ENCODE measurements at places on chromosomes 2 and 18.
A peak's percentile ranks its signal among the peaks of the same experiment; 100 is the strongest.

GRCh38 chr18:49028091-49028490 is 77.3 kb upstream of the SMAD7 start:
- no peak for DNase-seq

DNA sequence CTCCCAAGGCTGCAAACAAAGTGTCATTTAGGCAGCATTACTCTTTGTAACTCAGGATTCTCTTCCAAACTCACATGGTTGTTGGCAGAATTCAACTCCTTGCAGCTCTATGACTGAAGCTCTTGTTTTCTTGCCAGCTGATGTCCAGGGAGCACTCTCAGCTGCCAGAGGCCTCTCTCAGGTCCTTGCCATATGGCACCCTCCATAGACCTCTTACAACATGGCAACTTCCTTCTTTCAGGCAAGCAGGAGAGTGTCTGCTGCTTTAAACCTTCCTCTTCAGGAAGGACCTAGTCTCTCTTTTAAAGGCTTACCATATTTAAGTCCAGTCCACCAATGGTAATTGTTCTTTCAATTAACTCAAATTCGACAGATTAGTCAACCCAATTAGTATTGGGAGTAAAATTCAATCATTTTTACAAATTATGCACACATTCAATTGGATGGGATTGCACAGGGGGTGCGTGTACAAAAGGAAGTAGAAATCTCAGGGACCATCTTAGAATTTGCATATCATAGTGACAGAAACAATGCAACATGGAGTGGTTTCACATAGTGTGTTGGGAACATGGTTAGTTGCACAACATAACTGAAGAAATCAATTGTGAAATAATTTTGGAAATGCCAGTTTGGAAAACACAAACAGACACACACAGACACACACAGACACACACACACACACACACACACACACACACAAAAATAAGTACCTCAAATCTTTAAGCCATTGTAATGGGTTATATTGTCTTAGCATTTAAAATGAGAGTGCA is 893.5 kb upstream of the ZEB2 start:
- no peak for DNase-seq

DNA sequence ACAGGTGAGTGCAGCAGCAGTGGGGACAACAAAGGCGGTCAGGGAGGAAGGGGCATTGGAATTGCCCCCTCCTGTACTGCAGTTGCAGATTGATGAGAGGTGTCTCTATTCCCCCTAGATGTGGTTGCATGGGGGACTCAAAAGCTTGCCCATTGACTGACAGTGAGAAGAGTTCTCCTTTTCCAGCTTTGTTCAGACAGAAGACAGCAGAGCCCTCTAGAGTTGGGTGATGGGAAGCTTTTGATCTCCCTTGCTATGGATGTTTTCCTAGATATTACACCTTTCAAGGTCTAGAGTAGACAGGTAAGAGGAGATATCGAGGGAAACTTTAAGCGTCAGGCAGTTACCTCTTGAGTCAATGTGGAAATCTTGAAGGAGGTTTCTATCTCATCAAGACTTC is 2.9 kb downstream of the PROKR1 start:
- peak; percentile 36 for DNase-seq

DNA sequence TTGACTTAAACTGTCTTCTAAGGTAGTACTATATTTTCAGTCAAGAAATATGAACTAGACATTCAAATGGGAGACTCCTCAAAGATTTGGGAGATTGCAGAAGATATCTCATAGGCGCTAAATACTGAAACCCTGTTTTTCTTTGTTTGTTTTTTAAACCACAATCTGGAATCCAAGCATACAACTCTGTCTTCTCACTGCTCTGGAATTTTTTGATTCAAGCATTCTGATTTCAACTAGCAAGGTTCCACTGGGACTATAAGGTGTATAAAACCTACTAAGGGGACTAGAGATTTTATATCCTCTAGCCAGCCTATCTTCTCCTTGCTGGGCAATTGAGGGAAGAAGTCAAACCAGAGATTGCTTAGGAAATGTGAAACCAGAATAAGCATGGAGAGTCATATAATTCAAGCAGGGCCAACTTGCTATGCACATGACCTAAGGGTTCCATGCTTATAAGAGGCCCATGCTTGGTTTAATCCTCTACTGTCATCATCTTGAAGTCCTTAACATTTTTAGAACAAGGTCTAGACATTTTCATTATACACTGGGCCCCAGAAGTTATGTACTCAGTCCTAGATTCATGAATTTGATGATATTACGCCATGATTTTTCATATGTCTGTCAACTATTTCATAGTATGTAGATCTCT is 405.5 kb downstream of the PARD3B start:
- DNase-seq = no peak

DNA sequence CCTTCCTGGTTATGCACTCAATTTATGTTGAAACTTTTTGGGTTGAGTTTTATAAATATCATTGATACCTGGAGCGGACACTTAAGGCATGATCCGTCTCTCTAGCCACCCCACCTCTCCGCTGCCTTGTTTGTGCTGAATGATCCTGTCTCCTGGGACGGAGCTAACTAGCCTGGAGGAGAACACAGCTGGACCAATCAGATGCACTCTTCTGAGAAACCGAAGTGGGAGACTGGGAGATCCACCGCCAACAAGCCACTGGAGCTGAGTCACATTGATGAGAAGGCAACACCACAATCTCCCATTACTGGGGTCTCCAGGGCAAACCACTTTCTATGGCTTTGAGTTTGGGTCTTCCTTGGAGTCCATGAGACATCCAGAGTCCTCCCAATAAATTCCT is 29.3 kb downstream of the CYP26B1 start:
- no peak for DNase-seq

DNA sequence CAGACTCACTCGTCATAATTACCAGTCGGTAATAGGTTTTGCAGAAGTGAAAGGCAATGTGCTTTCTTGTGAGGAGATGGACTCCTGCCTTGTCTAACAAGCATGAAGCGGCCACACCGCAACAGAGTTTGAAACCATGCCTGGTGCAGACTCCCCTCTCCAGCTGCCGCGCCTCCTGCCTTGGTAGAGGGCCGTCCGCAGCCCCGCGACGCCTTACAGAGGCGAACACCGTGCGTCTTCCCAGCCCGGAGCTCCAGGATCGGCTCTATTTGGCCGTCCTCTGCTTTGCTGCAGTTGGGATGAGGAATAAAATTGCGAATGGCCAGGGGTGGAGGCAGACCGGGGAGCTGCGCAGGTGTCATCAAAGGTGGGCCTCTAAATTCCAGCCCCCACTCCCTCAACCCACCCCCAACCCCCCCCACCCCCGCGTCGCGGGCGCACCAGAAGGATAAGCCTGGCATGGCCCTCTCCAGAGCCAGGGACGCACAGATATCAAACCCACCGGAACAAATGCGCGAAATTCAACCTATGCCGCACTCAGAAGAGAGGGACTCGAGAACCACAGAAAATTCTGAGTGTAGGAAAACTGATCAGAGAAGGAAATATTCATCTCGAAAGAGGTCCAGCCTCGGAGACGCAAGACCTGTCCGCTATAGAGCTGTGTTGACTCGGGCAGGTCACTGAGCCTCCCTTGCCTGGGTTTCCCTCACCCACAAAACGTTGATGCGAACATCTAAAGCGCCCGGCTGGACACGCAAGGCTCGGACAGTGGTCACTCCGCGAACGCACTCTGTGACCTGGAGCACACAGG is 1.1 kb downstream of the TRABD2A start:
- DNase-seq = no peak

DNA sequence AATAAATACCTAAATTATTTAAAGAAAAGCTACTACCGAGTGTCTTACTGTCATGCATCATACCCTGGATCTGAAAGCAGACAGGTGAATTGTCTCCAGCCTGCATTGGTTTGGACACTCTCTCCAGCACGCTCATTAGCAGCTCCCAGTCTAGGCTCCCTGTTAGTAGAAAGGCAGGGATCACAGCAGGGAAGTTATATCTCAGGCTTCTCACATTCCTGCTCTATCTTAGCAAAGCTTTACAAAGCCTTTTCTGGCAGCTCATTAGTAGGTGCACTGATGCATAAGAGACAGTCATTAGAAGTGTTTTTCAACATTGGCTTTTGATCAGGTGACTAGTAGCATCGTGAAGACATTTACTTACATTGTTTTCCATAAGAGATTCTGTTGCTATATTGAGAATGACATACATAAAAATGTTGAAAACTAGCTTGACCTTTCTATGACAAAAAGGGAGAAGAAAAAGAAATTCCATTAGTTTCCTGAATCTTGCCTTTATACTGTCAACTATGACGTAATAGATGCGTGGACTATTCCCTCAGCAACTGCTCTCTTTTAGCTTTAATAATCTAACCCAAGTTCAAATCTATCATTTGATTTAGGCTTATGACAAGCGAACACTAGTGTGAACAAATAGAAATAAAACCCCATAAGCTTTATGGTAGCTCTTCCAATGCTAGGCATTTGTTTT is 408.7 kb upstream of the KCNH7 start:
- no peak for DNase-seq

- DNase-seq = no peak
Measured at GRCh38 chr2:153294199-153294786, 184.3 kb downstream of the RPRM start.

- no peak for DNase-seq
Measured at GRCh38 chr2:38099099-38100028, 23.4 kb upstream of the CYP1B1 start.

DNA sequence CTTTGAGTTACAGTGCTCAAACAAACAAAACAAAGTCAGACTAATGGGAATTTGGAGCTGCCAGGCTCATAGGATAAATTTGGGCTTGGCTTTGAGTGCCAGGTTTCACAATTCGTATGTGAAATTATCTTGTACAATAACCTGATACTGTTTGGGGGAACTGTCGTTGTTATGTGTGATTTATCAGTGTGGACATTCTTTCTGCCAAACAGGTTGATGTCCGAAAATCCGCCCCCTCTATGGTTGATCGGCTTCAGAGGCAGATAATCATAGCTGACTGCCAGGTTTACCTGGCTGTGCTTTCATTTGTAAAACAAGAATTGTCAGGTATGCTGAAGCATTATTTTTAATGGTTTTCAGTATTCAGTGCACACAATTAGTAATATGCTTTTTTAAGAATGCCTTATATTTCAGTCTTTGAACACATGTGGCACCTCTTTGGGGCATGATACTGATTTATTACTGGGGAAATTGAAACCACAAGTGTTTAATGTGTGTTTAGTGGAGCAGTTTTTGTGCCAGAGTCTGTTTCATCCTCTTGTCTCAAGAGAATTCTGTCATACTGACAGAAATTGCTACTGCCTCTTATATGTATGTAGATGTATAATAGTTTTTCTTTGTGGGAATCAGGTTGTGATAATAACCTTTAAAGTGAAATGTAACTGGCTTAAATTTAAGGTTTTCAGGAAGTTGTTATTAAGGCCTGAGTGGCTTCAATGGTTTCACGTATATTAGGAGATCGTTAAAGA is 54.6 kb downstream of the TTC39C start:
- DNase-seq = no peak

DNA sequence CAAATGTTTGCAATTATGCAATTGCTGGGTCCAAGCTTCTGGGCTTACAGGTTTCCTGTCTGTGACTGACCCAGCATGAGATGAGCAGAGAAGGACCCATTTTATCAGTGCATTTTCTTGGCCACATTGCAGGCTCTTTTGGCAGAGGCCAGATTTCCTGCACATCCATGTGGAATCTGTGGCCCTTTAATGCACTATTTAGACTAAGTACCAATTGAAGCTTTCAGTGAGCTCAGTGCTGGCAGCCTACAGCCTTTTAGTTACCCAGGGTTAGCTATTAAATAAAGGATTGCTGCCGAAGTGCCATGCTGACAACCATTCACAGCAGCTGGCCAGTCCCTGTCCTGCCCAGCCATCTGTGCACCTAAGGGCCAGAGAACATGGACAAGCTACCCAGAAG is 165.0 kb downstream of the ANKRD30B start:
- no peak for DNase-seq

DNA sequence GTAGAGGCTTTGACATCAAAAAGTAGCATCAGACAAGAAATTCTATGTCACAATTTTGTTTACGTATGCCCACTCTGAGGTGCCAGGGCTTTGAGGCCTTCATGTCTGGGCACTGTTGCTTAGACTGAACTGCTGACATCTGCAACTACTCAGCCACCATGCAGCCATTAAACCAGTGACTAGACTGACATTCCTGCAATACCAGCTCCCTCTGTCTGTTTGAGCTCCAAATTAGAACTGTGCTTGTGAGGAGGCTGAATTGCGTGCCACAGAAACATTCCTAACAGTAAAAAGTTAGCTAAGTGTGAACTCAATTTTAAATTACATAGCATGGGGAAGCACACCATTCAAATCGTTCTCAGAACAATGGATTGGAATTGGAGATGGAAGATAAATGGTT is 163.2 kb downstream of the INSIG2 start:
- DNase-seq = no peak

DNA sequence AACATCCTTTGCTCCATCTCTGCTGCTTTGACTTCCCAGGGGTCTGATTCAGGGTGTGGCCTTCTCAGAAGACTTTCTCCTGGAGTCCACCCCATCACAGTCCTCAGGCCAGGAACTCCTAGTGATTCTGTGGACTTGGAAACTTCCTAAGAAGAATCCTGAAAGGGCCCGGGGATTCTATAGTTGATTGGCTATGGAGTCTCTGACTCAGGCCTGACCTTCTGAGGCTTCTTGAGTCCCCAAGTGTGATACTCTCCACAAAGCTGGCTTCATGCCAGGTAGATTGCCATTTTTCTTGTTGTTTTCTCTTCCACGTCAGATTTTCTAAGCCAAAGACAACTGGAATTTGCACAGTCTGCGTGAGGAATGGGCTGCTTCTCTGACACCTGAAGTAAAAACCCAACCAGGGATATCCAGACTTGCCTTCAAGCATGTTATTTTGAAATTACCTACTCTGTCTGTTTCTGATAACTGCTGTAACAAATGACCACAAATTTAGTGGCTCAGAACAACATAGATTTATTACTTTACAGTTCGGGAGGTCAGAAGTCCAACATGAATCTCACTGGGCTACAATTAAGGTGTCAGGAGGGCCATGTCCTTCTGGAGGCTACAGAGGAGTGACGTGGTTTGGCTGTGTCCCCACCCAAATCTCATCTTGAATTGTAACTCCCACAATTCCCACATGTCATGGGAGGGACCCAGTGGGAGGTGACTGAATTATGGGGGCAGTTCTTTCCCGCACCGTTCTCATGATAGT is 69.3 kb downstream of the ALPK2 start:
- no peak for DNase-seq

- DNase-seq = no peak
Measured at GRCh38 chr2:175161-175786, 88.6 kb downstream of the SH3YL1 start.

DNA sequence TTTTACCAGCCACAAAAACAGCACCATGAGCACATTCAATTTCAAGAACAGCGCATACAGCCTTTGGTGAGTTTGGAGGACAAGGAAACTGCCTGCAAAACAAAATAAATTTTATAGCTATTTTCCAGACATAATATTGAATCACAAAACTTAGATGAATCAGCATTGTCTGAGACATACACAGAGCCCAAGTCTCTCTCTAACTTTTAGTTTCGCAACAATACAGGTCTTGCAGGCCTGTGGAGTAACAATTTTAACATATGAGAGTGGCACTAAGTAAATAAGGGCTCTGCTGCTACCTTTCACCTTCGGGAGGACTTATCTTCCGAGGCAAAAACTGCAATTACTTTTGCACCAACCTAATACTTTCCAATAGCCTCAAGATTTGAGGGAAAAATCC is 56.1 kb upstream of the PEX13 start:
- peak; percentile 70 for DNase-seq

Measured in AML-193 (cell line).